ENCODE measurements at places on chromosomes 2 and 18.

- DNase-seq, result no peak
Measured at GRCh38 chr2:27134781-27135477, 493 bp upstream of the PREB start.

DNA sequence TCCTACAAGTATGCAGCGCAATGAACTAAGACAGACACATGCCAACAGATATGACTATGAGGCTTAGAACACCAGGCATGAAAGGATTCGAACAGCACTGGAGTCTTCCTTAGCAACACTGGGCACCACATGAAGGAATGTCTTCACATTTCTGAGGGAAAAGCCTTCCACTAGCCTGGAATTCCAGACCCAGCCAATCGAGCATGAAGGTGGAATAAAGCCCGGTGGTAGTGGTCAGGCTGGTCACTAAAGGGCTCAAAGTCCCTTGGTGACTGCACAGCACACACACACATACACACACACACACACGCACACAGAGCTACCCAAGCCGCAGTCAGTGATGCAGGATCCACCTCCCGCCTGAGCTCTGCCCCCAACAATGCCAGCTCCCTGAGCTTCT lies 19.7 kb upstream of the SFXN5 start:
- no peak for DNase-seq

DNA sequence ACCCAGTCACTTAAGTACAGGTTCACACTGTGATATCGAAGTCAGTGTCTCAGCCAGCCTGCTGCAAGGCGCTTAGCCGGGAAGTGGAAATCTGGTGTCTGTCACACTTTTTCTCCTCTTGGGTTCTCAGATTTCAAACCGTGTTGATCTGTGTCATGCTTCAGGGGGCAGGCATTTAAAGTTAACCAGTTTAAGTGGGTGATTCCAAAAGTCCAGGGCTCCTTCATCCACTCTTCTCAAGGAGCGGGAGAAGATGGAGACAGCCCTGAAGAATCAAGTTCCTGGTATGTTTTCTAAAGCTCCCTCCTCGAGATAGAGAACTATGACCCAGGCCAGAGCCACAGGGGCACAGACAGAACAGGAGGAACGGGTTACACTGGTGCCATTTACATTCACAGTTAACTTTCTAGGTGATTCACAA lies 331.7 kb downstream of the GBX2 start:
- DNase-seq, result no peak

- DNase-seq, result no peak
Measured at GRCh38 chr2:11795590-11795989, 49.2 kb downstream of the LPIN1 start.

GRCh38 chr18:75588412-75588811 lies 160.9 kb upstream of the SMIM21 start:
- no peak for DNase-seq

Measured in naive B cell (primary cell).